ENCODE measurements at places on chromosomes 1 and 21.

DNA sequence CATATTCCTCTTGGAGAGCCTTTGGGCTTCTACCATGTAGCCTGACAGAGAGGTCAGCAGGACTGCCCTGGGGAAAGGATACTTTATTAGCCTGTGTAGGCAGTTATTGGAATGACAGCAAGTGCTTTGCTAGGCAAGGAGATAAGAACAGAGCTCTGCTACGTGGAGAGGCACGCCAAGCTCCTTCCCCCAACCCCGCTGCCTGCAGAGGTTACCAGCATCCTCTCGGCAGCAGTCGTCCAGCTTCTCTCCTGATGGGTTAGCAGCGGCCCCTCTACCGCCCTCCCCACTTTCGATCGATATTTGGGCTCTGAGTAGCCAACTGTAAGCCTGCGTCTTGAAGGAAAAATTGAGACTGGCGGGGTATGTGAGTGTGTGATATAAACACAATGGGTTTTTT, 122.3 kb downstream of the DHRS3 start:
- DNase-seq, result no peak

DNA sequence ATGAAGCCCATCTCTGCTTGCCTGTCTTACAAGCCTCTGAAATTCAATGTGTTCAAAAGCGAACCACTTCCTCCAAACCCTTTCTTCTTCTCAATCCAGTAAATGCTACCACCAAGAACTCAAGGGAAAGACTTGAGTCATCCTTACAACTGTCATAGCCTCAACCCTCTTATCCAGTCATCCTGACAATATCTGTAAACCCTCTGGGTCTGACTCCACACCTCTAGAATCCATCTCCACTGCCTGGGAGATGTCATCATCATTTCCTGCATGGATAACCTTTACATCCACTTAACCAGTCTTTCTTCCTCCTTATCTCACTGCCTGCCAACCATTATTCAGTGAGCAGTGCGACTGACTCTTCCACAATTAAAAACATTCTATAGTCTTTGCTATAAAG, 441.1 kb downstream of the SETD4 start:
- DNase-seq, result peak; percentile 4

- DNase-seq, result no peak
These were observed 54.1 kb upstream of the ABCG1 start for GRCh38 chr21:42164818-42165217.

DNA sequence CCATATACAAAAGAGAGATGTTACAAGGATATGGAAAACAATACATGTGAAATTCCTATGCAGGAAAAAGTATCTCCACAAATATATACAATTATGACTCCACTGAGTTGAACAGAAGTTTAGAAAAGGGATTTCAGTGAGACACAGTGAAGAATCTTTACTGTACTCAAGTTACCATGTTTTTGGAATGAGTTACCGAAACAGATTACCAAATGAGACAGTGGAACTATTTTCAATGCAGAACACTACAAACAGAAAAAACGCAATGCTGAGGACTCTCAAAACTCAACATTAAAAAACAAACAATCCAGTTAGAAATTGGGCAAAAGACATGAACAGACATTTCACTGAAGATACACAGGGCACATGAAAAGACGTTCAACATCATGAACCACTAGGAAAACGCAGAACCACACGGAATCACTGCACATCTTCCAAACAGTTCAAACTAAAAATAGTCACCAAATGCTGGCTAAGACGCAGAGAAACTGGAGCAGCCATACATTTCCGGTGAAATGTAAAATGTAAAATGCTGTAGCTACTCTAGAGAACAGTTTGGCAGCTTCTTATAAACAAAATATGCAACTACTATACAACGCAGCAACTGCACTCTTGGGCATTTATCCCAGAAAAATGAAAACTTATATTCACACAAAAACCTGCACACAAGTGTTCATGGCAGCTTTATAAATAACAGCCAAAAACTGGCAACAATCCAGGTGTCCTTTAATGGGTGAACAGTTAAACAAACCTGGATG, 118.7 kb downstream of the UBR4 start:
- DNase-seq, result no peak

DNA sequence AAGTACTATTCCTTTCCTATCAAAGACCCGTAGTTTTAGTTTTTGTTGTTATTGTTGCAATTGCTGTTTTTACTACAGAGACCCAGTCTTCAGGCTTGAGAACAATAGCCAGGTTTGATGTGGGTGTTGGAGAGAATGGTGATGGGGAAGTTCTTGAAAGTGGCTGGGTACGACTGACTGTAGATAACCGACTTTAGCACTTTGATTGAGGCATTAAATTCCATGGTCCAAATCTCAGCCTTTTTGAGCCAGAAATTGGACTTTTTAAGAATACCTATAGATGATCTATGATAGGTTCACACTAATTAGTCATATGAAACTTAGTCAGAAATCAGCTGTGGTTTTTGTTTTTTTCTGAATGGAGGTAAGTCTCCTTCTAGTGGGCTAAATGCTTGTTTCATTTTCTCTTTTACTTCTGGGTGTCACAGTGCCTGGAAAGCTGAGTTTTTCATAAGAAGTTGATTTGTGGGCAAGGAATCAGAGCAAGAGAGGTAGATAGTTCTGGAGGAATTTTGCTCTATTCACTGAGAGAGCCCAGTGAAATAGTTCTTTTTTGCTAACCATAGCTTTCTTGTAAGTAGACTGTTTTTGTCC, 2.8 kb downstream of the PPIH start:
- DNase-seq, result no peak

- DNase-seq, result no peak
These were observed 89.3 kb downstream of the ZBTB18 start for GRCh38 chr1:244140420-244140819.

DNA sequence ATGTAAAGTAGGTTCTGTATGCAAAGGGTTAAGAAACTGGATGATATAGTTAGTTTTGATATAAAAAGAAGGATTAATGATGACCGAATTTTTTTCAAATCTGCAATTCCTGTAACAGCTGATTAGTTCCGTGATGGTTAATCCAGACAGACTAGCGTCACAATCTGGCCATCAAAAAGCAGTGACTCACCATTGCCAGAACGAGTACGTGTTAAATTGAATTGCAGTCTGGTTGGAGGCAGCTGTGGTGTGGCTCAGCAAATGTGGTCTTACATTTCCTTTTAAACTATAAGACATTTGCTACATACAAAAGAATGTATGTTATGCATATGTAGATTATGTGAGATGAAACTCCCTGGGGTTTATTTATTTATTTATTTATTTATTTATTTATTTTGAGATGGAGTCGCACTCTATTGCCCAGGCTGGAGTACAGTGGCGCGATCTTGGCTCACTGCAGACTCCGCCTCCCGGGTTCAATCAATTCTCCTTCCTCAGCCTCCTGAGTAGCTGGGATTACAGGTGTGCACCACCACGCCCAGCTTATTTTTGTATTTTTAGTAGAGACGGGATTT, 139.8 kb downstream of the RYR2 start:
- no peak for DNase-seq

- DNase-seq, result no peak
These were observed 190.5 kb downstream of the HS2ST1 start for GRCh38 chr1:87104945-87105344.

DNA sequence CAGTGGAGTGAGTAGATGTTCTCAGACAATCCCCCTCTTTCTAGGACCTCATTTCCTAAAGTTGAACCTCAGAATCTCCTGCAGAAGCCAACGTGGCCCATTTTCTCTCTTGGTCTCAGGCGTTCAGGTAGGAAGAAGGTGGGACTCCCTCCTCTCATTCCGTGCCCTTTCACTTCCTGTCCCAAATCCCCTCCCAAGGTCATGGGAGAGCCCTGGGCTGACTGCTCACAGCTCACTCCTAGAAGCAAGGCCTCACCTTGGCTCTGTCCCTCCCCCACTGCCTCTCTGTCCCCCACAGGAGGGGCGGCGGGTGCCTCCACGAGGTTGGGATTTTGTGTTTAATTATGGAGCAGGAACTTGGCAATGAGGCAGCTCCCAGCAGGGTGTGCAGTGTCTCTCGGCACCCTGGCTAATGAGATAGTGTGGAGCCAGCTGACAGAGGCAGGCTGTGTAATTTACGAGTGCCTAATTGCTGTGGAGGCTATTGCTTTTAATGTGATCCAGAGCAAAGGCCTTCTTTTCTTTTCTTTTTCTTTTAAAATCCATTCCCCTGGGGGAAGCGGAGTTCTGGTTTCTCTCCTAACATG, 9.1 kb upstream of the CDK18 start:
- DNase-seq, result no peak

- no peak for DNase-seq
These were observed 27.9 kb upstream of the NTPCR start for GRCh38 chr1:232922485-232922884.

GRCh38 chr21:21103692-21104091, 105.5 kb downstream of the NCAM2 start:
- DNase-seq, result no peak

DNA sequence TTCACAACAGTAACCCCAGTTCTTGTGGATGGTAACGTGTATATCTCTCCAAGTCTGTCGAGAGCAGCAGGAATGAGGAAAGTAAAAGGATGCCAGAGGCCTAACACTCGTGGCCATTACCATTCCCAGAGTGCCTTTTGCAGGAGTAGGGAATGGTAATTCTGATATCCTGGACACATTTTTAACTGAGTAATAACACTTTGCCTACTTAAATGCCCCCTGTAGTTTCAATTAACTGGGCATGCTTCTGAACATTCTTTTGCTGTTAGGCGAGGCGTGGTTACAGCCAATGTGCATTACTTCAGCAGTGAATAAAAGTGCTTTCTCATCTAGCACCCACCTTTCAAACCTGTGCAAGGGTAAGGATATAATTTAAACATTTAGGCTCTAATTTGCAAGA, 258.5 kb upstream of the ADGRL2 start:
- DNase-seq, result no peak

DNA sequence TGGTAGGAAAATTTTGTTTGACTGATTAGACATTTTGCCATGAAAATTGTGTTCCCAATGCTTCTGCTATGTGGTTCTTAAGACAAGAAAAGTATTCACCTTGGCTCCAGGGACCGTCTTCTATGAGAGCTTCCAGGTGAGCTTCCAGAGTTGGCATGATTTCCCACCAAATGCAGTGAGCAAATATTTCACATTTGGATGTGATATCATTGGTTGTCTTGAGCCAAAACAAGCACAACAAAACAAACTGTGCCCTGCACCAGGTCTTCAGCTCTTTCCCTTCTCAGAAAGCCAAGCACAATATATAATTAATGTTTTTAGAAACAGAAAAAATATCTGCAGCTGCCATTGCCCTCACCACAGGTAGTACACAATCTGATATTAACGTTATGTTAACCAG, 1009.0 kb downstream of the PLA2G4A start:
- no peak for DNase-seq

DNA sequence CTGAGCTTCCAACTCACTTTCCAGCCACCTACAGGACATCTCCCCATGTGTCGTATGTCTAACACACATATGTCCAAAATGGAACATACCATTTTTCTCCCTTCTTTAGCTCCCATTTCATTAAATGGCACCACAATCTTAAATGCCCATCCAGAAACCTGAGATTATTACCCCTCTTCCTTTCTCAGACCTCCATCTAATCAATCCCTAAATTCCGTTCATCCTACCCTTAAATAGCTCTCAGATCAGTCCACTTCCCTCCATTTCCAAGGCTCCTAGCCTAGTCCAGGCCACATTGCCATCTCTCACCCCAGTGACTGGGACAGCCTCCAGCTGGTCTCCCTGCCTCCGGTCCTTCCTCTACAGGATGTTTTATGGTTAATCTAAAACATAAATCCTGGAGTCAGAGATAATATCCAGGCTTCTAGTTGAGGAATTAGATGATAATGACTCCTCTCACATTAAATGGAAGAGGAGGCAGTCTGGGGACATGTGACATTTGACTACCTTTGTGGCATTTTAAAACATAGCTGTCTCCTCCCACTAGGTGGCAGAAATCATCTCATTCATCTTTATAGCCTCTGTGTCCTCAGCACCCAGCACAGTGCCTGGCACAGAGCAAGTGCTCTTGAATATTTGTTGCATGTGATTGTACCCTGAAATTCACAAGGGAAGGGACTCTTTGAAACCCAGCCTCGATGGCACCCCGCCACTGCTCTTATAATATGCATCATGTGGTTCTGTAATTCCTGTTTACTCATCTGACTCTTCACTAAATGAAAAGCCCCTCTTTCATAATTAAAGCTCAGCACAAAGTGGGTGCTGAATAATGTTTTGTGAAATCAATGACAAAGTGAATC, 102.3 kb downstream of the TMEM53 start:
- peak; percentile 46 for DNase-seq

- DNase-seq, result no peak
These were observed 235.1 kb upstream of the B3GALT2 start for GRCh38 chr1:193421487-193421886.

Measured in T-helper 2 cell (primary cell).